H9 (cell line): ENCODE measurements at places on chromosomes 5 and 9. TPM values are rescaled to one million over a fixed set of nuclear protein-coding genes. Genes with fewer than 3 reads are reported as not detected.

Gene ACOT12
- not detected in 2 replicates for total RNA-seq

Gene GOLGA1
- total RNA-seq: 7.6 TPM in 2 replicates

Gene AHRR
- 1.7 and 2.2 TPM in 2 replicates for total RNA-seq

Gene FAM169A
- 63.1 and 67.7 TPM in 2 replicates for total RNA-seq

Gene CDH10
- 0.22 and 0.31 TPM in 2 replicates for total RNA-seq

Gene PDE6A
- not detected in 2 replicates for total RNA-seq

Gene SHOC1
- not detected in 2 replicates for total RNA-seq

Gene NINJ1
- 27.4 and 28.9 TPM in 2 replicates for total RNA-seq

Gene PHF2
- total RNA-seq: 17.4 and 18.8 TPM in 2 replicates

Gene AK8
- 0.44 and 0.46 TPM in 2 replicates for total RNA-seq

Gene PLPPR1
- 1.8 and 2.4 TPM in 2 replicates for total RNA-seq

Gene SPINK7
- not detected in 2 replicates for total RNA-seq
